Panc1 (cell line): ENCODE measurements at places on chromosomes 12 and 14. TPM values are rescaled to one million over a fixed set of nuclear protein-coding genes. Genes with fewer than 3 reads are reported as not detected.
A peak's percentile ranks its signal among the peaks of the same experiment; 100 is the strongest.

DNA sequence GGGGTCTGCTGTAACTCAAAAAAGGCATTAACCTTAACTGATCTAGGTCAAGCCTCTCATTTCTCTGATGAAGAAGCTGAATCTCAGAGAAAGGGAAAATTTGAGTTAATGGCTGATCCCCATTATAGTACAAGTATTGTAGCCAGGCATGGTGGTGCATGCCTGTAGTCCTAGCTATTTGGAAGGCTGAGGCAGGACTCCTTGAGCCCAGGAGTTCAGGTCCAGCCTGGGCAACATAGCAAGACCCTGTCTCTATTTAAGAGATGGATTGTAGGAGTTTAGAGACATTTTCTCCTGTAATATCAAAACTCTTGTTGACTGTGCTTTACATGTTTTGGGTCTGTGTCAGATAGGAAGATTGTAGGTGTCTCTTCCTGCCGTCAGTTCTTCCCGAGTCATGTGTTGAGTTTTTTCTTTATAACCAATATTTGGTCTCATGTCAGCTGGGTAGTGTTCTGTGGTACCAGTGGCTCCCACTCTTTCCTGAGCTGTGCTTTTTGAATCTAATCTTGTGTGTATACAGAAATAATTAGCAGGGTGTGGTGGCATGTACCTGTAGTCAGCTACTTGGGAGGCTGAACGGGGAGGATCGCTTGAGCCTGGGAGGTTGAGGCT lies 8.6 kb downstream of the COPZ1 start:
- no peak for DNase-seq

- no peak for DNase-seq
These were observed 17.8 kb upstream of the EMP1 start for GRCh38 chr12:13178568-13179210.

GRCh38 chr12:123126294-123127181 lies 24.4 kb downstream of the PITPNM2 start:
- DNase-seq, result peak; percentile 78

- DNase-seq, result no peak
These were observed 46.1 kb upstream of the DLK1 start for GRCh38 chr14:100680439-100681051.

DNA sequence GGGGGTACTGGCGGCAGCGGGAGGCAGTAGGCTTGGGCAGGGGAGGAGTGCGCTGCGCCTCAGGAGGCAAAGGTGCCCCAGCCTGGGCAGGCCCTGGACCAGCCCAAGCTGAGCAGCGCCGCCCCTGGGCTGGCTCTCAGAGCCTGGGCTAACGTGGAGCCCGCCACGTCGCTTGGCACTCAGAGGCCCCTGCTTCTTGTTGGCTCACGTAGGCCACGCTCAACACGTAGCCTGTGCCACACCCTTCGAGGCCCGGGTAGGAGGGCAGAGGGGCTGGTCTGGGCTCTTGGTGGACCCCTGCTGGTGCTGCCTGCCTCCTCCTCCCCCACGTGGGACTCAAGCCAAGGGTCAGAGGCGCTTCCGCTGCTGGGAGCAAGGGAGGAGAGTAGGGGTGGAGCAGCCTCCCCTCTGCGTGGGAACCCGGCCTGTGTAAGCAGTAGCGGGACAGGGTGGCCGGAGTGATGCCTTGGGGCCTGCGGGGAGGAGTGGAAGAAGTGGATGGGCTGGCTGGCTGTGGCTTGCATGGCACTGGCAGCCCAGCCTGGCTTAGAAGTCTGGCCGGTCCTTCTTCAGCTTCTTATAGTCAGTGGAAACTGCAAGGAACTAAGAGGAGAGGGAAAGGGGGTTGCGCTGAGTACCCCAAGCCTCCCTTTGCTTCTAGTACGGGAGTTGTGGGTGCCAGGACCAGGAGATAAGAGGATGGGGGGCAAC lies 5.7 kb downstream of the SHMT2 start:
- no peak for DNase-seq

- no peak for DNase-seq
These were observed 273.9 kb downstream of the TMEM132D start for GRCh38 chr12:129629901-129630300.

GRCh38 chr14:102796661-102797190 lies 19.5 kb downstream of the TRAF3 start:
- no peak for DNase-seq

GRCh38 chr14:75960231-75960630 lies 21.6 kb downstream of the TGFB3 start:
- DNase-seq, result no peak

GRCh38 chr14:76056128-76056527 lies 70.6 kb downstream of the IFT43 start:
- no peak for DNase-seq

DNA sequence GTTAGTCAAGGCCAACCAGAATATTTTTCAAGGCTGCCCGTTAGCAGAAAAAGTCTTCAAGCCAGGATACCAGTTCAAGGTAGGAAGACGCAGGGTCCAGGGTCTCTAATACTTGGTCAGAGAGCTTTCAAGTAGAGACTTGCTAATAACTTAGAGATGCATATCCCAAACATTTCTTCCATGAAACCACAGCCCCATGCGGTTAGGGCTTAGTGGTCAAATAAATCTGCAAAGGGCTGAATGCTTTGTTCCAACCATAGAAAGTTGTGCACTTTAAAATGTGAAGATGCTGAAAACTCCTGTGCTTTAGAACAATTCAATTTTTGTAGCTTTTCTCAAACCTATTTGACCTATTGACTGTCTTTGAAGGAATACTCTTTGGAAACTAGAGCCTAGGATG lies 208.9 kb downstream of the PIK3C2G start:
- DNase-seq, result no peak

GRCh38 chr14:42729681-42730080 lies 1123.0 kb downstream of the LRFN5 start:
- no peak for DNase-seq

- DNase-seq, result no peak
These were observed 223.7 kb upstream of the RTL1 start for GRCh38 chr14:101127224-101127623.

GRCh38 chr14:93431036-93431670 lies 414 bp downstream of the UNC79 start:
- no peak for DNase-seq

DNA sequence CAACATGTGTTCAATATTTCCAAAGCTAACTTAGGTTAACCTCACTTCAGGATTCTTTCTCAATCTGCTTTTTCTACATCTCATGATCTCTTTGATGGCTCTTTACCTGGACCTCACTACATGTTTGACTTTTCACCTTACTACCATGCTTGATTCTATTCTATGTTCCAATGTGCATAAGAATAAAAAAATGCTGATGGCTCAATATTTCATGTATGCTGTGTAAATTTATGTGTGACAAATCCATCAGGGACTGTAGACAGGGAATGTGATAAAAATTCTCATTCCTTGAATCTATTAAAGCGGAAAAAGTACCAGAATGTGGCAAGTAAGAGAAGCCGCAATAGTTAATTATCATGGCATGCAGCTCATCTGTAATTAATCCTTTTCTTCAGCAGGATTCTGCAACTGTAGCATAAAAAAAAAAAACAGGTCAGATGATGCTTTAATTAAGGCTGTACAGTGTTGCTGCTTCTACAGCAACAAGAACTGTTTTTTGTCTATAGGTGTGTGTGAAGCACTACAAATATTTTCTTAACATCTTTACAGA lies 276.9 kb upstream of the PRKD1 start:
- no peak for DNase-seq

DNA sequence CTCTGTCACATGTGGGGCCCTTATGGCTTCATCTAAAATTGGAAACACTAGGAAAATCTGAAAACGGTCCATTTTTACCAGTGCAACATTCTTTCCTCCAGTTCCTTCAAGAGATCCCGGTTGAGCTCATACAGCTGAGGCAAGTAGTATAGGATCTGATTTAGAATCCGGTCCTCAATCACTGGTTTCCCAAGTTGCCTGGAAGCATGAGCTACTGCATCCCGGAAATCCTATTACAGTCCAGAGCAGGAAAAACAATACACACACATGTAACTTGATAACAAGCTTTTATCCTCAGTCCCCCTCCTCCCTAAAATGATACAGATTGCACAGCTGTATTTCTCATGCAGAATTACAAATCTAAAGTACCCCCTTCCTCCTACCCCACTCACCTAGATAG lies 67.9 kb upstream of the NR2C1 start:
- DNase-seq, result no peak

DNA sequence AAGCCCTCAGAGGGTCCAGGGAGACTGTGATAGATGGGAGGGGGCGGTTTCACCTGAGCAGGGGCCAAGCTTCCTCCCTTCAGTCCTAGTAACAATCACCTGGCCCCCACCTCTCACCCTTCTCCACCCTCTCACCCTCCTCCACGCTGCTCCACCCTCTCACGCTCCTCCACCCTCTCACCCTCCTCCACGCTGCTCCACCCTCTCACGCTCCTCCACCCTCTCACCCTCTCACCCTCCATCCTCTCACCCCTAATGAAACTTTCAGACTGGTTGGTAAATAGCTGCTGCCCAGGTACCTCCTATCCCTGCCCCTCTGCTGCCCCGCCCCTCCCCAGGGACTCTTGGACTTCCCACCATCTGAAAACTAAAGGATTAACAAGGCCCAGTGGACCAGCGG lies 34.2 kb downstream of the NGB start:
- no peak for DNase-seq

- DNase-seq, result no peak
These were observed at the start of gene SRRM4 for GRCh38 chr12:118981285-118982211. Gene SRRM4, plus strand, starts transcription at chr12:118981541. Its CDS starts 342 bp downstream, at chr12:118981883.

DNA sequence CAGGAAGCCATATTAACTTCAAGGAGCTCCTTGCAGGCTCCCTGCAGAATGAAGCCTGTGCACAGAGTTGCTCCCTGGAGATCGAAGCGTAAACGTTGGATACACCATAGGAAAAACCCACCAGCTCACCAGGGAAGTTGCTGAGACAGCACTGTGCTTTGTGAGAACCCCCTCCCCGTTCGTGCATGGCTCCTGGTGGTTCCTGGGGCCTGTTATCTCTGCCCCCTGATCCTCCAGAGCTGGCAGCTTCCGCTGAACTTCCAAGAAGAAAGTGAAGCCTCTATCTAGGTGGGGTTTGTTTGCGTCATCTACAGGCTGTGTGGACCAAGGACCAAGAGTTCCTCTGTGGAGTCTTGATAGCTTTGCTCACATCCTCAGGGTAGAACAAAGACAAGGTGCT lies 2.4 kb upstream of the CCDC85C start:
- DNase-seq, result no peak

GRCh38 chr12:79692860-79693577 lies 2.3 kb upstream of the PAWR start:
- no peak for DNase-seq

- no peak for DNase-seq
These were observed 326.8 kb downstream of the SYT1 start for GRCh38 chr12:79191391-79191790.

RASAL1 gene
- 0.28 TPM for total RNA-seq

CISTR gene
- total RNA-seq, result not detected

TRIAP1 gene
- 23.9 TPM for total RNA-seq

OR4K2 gene
- not detected for total RNA-seq

SSPN gene
- 23.4 TPM for total RNA-seq

DPF3 gene
- total RNA-seq, result not detected

PTPN6 gene
- 13.7 TPM for total RNA-seq

ESR2 gene
- not detected for total RNA-seq

KLRC1 gene
- not detected for total RNA-seq

RFX4 gene
- not detected for total RNA-seq

LAG3 gene
- 2.7 TPM for total RNA-seq

ZDHHC22 gene
- 0.46 TPM for total RNA-seq

SLC41A2 gene
- total RNA-seq, result 27.3 TPM

TUNAR gene
- 0.10 TPM for total RNA-seq

KIF21A gene
- 25.6 TPM for total RNA-seq
